ENCODE measurements at places on chromosomes 16 and 17.

DNA sequence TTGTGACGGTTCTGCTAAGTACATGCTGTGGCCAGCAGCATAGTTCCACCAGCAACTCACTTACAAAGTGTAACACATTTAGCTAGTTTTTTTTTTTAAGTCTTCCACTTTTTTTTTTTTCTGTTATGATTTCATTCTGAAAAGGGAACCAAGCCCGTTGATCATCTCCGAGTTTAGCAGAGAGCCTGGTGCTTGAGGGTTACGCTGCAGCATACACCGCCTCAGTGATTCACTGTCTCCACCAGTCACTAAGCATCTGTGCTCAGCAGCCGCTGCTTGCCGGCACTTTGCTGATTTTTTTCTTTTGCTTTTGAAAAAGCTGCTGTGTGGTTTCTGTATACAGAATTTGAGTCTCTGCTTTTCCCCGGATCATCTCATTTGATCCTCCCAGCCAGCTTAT lies 194.5 kb upstream of the CDH13 start:
- DNase-seq: no peak

GRCh38 chr16:48909231-48909630 lies 299.3 kb upstream of the N4BP1 start:
- DNase-seq: no peak

DNA sequence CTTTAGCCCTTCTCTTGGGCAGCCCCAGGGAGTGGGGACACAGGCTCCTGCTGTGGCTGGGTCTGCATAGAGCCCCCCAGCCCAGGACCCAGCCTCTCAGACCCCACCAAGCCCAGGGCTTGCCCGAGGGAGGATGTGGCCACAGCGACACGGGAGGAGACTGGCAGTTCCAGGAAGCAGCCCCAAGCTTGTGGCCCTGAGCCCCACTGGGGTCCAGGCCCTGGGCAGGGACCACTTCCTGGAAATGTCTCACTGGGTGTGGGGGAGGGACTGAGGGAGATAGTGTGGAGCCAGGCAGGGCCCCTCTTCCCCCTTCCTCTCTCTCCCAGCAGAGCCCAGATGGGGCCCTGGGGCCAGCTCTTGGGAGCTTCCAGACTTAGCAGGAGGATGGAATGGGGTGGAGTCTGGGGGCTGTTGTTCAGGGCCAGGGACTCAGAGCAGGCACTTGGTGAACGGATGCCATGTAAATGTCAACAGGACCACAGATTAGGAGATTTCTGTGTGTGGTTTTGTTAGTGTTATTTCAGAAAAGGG lies 35.3 kb downstream of the ADGRG5 start:
- DNase-seq: no peak

- DNase-seq: no peak
Observed at GRCh38 chr17:14748036-14748710, 447.3 kb downstream of the HS3ST3B1 start.

GRCh38 chr16:5336941-5337340 lies 239.3 kb upstream of the EEF2KMT start:
- DNase-seq: no peak

DNA sequence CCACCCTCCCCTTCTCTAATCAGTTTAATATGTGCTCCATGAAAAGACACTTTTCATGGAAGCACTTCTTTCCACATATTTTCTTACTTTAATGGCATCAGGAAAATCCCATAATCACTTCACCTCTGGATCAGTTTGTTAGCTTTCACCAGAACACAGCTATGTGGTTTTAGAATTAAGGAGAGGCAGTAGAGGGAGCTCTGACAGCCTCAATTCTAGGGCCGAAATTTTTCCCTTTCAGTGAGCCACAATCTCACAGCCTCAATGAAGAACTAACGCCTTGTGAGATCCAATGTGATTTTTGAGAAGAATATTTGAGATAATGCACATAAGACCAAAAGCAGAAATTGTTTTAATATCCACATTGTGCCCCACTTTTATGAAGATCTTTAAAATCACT lies 1494.0 kb upstream of the CDH8 start:
- DNase-seq: no peak

DNA sequence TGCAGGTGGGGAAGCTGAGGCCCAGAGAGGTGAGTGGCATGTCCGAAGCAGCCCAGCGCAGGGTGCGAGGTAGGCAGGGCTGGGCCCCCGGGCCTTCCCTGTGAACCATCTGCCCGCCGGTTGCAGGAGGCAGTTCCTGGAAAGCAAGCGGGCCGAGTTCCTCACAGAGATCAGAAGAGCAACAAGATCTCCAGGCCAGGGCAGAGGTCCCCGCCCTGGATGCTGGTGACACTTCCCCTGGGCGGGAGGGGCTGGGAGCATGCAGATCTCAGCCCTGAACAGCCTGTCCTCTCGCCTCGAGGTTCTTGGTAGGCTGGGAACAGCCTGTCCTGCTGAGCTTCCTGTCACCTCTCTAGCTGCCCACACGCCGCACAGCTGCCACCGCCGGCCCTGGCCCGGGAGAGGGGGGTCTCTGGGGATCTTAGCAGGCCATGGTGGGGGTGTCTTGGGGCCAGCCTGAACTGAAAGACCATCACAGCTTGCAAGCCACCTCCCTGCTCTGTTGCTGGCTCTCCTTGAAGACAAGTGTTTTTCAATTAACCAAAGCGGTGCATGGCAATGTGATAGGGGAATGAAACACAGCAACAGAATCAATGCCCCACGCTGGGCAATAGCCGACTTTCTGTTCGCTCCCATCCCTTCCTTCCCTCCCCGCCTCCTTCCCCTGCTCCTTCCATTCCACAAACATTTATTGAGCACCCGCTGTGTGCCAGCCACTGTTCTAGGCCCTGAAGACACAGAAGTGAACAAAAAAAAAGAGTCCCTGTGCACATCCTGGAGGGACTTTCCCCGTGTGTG lies 31.7 kb downstream of the SOCS1 start:
- DNase-seq: no peak

GRCh38 chr16:9898555-9898954 lies 283.7 kb downstream of the GRIN2A start:
- no peak for DNase-seq
